ENCODE measurements at places on chromosomes 6 and 20.

DNA sequence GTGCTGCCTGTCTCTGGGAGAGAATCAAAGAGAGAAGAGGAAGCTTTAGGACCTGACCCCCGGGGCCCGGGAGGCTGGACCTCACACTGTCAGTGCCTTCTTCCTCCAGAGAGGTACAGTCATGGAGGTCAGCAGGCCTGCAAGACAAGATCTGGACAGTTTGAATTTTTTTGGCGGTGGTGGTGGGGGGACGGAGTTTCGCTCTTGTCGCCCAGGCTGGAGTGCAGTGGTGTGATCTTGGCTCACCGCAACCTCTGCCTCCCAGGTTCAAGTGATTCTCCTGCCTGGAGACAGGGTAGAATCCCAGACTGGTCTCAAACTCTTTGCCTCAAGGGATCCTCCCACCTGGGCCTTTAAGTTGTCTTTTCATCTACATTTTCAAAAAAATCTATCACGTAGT lies 34.4 kb downstream of the NR2E1 start:
- ATAC-seq: no peak

- ATAC-seq: no peak
These were observed 102.9 kb downstream of the BCAS1 start for GRCh38 chr20:53967527-53967926.

DNA sequence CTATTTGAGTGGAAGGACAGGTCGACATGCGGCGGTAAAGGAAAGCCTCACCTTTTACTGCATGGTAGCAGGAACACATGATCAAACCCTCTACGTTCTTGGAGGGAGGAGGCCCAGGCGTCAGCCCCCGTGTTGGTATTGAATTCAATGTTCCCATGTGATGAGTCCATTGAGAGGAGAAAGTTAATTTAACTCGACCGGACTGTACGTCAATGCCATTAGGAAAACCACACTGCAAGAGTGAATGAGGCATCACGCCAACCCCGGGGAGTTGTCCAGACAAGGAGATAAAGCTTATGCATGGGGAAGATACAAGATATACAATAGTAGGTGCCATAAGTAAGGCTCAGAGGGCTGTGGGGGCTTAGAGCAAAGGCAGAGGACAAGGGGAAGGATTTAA lies 213.9 kb upstream of the ECI2 start:
- ATAC-seq: no peak

GRCh38 chr6:155706806-155707205 lies 251.2 kb upstream of the NOX3 start:
- no peak for ATAC-seq

- no peak for ATAC-seq
These were observed 162.1 kb downstream of the PTPRK start for GRCh38 chr6:128358244-128358776.
